GM23248 (cell line): ENCODE measurements at places on chromosomes 3 and 15.

- no peak overlapping the region for H3K4me3 ChIP-seq
- no peaks in the 10 kb centered on the region for H3K27me3 ChIP-seq
- H3K4me1 ChIP-seq = no peaks in the 10 kb centered on the region
- H3K36me3 ChIP-seq = no peaks in the 10 kb centered on the region
- H3K27ac ChIP-seq = no peak overlapping the region
- DNase-seq = no peak
Measured at GRCh38 chr15:52243697-52244555, 51.7 kb downstream of the MYO5C start.

DNA sequence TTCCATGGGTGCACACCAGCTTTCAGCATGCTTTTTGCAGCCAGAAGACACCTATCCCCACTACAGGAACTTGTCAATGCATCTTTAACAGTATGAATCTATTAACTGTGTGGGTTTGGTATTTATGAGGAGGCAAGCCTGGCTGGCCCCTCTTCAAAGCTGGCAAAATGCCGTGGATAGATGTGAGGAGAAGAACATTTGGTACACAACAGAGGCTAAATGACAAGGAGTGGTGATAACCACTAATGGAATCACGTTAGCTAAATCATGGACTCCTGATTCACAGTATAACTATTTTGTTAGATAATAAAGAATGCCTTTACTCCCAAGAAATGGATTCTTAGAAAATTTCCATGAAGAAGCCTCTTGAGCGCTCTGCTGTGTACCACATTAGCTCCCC, 187.2 kb downstream of the CLSTN2 start:
- no peak overlapping the region for H3K4me3 ChIP-seq
- H3K27ac ChIP-seq = no peak overlapping the region
- no peaks in the 10 kb centered on the region for H3K4me1 ChIP-seq
- no peaks in the 10 kb centered on the region for H3K27me3 ChIP-seq
- no peak for DNase-seq
- no peaks in the 10 kb centered on the region for H3K36me3 ChIP-seq

DNA sequence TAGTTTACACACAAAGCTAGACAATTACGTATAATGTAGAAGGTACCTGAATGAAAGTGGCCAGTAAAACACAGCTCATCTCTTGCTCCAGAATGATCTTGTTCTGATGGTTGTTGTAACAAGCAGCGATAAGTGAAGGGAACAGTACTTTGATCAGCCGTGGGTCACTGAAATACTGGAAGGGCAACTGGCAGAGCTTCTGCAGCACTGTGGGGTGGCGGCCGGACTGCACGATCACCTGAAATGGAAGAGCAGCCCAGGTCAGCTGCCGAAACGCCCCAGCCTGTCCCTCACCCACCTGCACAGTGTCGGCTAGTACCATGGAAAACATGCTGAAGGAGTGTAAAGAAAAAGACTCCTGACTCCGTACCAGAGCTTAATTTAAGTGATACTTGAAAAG, 17.3 kb downstream of the ISL2 start:
- DNase-seq = no peak
- H3K4me1 ChIP-seq = no peaks in the 10 kb centered on the region
- no peak overlapping the region for H3K27ac ChIP-seq

DNA sequence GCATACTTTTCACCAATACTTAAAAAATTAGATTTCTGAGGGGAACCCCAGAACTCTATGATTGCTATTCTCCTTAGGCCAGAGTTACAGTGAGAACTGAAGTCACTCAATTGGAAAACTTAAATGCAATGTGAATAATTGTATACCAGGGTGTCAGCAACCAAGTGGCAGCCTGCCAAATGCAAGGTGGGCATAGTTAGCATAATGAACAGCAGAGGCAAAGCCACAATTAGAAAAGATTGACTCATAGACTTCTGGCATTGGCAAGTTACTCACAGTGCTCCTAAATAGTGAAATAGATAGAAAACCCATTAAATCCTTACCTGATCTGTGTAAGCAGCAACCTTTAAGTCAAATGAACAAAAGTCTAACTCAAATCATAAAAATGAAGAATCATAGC, 94.9 kb downstream of the BCHE start:
- no peaks in the 10 kb centered on the region for H3K4me1 ChIP-seq
- no peak overlapping the region for H3K4me3 ChIP-seq
- no peaks in the 10 kb centered on the region for H3K27me3 ChIP-seq
- H3K36me3 ChIP-seq = no peaks in the 10 kb centered on the region
- no peak overlapping the region for H3K27ac ChIP-seq

GRCh38 chr3:104436506-104436905, 930.2 kb upstream of the ALCAM start:
- DNase-seq = no peak
- H3K36me3 ChIP-seq = no peaks in the 10 kb centered on the region
- peaks cover 14% of the 10 kb centered on the region; the same call in 1 of the 2 replicates for H3K4me1 ChIP-seq
- H3K4me3 ChIP-seq = no peak overlapping the region

DNA sequence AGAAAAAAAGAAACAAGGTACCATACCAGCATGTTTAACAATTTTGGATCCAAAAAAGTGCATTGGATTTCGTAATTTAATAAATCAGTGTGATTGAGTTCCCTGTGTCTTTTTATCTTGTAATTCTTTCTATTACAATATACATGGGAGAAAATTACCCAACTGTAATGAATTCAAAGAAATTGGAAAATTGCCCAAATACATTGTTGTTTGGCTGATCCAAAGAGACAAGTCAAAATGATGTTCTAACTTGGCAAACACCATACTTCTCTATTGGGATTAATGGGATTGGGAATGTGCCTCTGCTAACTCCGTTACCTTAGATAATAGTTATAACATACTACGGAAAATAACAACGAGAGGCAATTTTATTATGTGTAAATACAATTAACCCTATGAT, 1097.1 kb downstream of the ROBO1 start:
- H3K36me3 ChIP-seq = no peaks in the 10 kb centered on the region
- DNase-seq = peak; percentile 3
- H3K4me1 ChIP-seq = peaks cover 12% of the 10 kb centered on the region
- no peak overlapping the region for H3K27ac ChIP-seq

DNA sequence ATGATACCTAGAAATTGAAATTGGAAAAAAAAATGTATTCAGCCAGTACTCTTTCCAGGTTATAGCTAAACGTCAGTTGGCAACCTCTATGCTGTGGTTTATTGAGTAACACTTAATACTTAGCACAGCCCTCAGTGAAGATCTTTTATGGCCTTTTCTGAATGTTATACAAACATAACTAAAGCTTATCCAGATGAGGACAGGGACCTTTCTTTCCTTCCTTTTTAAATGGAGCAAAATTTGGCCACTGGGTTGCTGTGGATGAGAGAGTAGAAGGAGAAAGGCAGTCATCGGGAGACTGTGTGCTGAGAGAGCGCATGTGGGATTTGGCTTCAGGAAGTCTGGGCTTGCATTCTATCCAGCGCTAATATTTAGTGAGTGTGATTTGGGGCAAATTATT, 36.1 kb downstream of the IGF1R start:
- peak overlapping the region; percentile 34 for H3K4me3 ChIP-seq
- H3K36me3 ChIP-seq = no peaks in the 10 kb centered on the region
- DNase-seq = peak; percentile 83
- H3K4me1 ChIP-seq = peaks cover 49% of the 10 kb centered on the region

DNA sequence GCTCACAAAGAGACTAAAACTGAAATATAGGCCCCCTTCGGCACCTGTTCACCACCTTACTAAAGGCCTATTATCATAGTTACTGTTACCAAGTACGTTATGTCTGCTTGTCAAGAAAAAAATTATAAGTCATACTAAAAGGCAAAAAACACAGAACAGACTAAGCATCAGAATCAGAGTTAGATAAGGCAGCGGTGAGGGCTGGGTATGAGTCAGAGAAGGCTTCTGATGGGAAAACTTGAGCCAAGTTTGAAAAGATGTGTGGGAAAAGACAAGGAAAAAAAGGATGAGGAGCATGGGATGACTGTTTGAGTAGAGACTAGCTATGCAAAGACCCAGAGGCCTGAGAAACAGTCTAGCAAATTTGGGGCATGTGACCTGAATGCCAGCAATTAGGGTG, 387.2 kb upstream of the SGO1 start:
- no peak overlapping the region for H3K4me3 ChIP-seq
- no peak overlapping the region for H3K27ac ChIP-seq
- H3K27me3 ChIP-seq = no peaks in the 10 kb centered on the region
- peak; percentile 37 for DNase-seq

- peak; percentile 66 for DNase-seq
- peak overlapping the region; percentile 67; the same call in 1 of the 2 replicates for H3K27ac ChIP-seq
- no peaks in the 10 kb centered on the region for H3K27me3 ChIP-seq
- H3K4me1 ChIP-seq = peaks cover 45% of the 10 kb centered on the region
Measured at GRCh38 chr3:16088496-16088895, 86.0 kb upstream of the GALNT15 start.

- peak; percentile 79 for DNase-seq
- H3K4me1 ChIP-seq = peaks cover 11% of the 10 kb centered on the region
- H3K4me3 ChIP-seq = no peak overlapping the region
- H3K36me3 ChIP-seq = no peaks in the 10 kb centered on the region
Measured at GRCh38 chr3:49671291-49672288, 2.6 kb upstream of the APEH start.

DNA sequence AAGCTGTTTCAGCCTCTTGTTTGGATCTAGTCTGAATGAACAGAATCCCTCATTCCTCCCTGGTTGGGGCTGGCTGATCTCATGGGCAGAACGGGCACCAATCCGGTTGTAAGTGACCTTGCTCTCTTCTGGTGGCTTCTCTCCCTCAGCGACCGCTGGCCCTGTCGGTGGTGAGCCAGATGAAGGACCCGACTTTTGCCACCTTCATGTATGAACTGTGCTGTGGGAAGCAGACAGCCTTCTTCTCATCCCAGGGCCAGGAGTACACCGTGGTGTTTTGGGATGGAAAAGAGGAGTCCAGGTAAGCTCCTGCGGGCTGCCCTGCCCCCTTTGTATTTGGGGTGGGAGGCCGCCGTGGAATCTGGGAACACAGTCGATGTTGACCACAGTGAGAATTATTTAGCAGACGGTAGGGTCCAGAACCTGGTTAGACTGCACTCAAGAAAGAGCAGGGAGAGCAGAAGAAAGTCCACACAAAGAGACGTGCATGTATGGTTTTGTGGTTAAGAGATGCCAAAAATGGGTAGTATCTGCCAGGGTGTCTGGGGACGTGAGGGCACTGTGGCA, 138.8 kb downstream of the LRRK1 start:
- H3K27ac ChIP-seq = no peak overlapping the region
- H3K36me3 ChIP-seq = no peaks in the 10 kb centered on the region; the same call in 1 of the 2 replicates
- H3K27me3 ChIP-seq = no peaks in the 10 kb centered on the region
- DNase-seq = no peak
- no peaks in the 10 kb centered on the region for H3K4me1 ChIP-seq
- H3K4me3 ChIP-seq = no peak overlapping the region

DNA sequence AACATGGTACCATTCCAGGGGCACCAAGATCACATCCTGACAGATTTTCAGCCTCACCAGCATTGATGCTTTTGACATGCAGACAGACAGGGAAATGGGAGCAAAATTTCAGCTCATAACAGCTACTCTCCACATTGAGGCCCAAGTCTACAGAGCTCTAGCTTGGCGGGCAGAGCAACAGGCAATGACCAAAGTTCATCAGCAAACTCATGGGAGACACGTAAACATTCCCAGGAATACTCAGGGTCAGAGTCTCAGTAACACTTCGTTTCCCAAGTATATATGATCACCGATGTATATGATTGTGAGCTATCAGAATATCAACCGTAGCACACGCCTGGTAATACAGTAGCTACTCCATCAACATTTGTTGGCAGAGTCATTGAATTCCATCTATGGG, 59.2 kb upstream of the SLC24A5 start:
- DNase-seq = no peak
- H3K27me3 ChIP-seq = 0 out of 2 replicates have a peak, but pooled peaks cover 9% of the 10 kb centered on the region
- H3K4me3 ChIP-seq = no peak overlapping the region
- no peaks in the 10 kb centered on the region for H3K36me3 ChIP-seq
- H3K27ac ChIP-seq = no peak overlapping the region

DNA sequence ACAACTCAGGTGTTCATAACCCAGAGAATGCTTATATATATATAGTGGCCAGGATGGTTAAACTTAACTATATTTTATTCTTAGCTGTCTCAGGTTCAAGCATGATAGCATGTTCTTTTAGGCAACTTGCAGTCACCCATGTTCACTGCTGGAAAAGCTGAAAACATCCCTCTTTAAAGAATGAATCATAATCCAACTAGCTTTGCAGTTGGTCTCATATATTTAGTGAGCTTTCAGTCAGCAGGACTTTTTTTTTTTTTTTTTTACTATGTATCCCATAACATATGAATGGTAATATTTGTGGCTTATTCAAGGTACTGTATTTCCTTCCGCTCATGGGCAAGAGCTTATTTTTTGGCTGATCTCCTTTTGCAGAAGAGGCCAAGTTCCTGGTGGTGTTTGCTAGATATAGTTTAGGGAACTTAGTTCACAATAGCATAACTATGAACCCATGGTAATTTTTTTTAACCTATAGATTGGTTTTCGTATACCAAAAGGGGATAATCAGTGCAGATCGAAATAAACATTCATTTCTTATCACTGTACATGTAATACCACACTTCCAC, 77.6 kb downstream of the CMSS1 start:
- no peaks in the 10 kb centered on the region for H3K27me3 ChIP-seq
- H3K4me1 ChIP-seq = peaks cover 38% of the 10 kb centered on the region
- no peaks in the 10 kb centered on the region for H3K36me3 ChIP-seq
- peak overlapping the region; percentile 97 for H3K27ac ChIP-seq
- H3K4me3 ChIP-seq = no peak overlapping the region

DNA sequence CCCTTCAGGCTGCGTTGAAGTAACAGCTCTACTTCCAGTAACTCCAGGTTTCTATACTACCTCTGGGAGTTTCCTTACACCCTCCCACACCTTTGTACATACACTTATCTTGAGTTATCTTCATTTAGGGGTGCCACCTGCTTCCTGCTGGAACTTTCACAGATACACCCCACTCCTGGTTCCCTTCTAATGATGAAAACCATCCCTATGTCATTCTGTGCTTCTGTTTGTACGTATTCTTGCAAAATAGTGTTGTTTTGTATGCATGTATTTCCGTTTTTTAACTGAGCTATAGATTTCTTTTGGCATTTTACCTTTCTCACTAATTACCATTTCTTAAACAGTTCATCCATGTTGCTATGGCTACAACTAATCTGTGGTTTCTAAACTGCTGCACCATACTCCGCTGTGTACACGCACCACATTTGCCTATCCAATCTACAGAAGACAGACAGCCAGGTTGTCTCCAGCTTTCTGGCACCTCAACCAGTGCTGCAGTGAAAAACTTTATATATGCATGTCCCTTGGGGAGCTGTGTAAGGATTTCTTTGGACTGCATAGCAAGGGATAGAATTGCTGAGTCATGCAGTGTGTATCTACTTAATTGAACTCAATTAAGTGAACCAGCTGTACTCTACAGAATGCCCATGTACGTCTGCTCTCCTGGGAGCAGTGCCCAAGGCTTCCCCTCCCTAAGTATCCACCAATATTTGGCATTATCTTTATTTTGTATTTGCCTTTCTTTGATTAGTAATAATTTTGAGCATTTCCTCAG, 61.4 kb upstream of the ST8SIA2 start:
- H3K4me1 ChIP-seq = no peaks in the 10 kb centered on the region
- H3K4me3 ChIP-seq = no peak overlapping the region
- H3K27ac ChIP-seq = no peak overlapping the region
- no peaks in the 10 kb centered on the region for H3K36me3 ChIP-seq
- no peak for DNase-seq

GRCh38 chr3:126158912-126159454, 21.4 kb downstream of the ALDH1L1 start:
- no peaks in the 10 kb centered on the region for H3K36me3 ChIP-seq
- H3K27ac ChIP-seq = no peak overlapping the region
- no peak overlapping the region for H3K4me3 ChIP-seq
- peaks cover 22% of the 10 kb centered on the region for H3K27me3 ChIP-seq
- no peak for DNase-seq
- no peaks in the 10 kb centered on the region for H3K4me1 ChIP-seq
